ENCODE measurements at places on chromosomes 1 and 21. TPM values are rescaled to one million over a fixed set of nuclear protein-coding genes. Genes with fewer than 3 reads are reported as not detected.

- no peaks in the 10 kb centered on the region for H3K36me3 ChIP-seq
- H3K4me1 ChIP-seq, result no peaks in the 10 kb centered on the region
- H3K27me3 ChIP-seq, result no peaks in the 10 kb centered on the region
- DNase-seq, result no peak
Observed at GRCh38 chr1:93516164-93516563, 68.2 kb downstream of the FNBP1L start.

GRCh38 chr1:175564119-175564518, 179.3 kb downstream of the TNR start:
- H3K27me3 ChIP-seq, result no peaks in the 10 kb centered on the region
- H3K4me1 ChIP-seq, result no peaks in the 10 kb centered on the region
- H3K4me3 ChIP-seq, result no peak overlapping the region

The DIO1 gene
- total RNA-seq, result not detected

The MLLT11 gene
- 4.5 TPM for total RNA-seq

The CSF3R gene
- 0.87 TPM for total RNA-seq

- H3K4me1 ChIP-seq, result no peaks in the 10 kb centered on the region
- no peak for DNase-seq
- no peaks in the 10 kb centered on the region for H3K27me3 ChIP-seq
Observed at GRCh38 chr1:30335389-30335996, 387.9 kb downstream of the MATN1 start.

GRCh38 chr1:234484218-234484617, 5.2 kb upstream of the TARBP1 start:
- H3K27ac ChIP-seq, result no peak overlapping the region
- H3K4me3 ChIP-seq, result no peak overlapping the region
- DNase-seq, result no peak
- H3K36me3 ChIP-seq, result no peaks in the 10 kb centered on the region
- H3K4me1 ChIP-seq, result peaks cover 13% of the 10 kb centered on the region

The S100A4 gene
- total RNA-seq, result 329 TPM

The AMY1A gene
- not detected for total RNA-seq

All from CD4-positive, alpha-beta memory T cell (primary cell).